ENCODE measurements at places on chromosomes 12 and 14.

DNA sequence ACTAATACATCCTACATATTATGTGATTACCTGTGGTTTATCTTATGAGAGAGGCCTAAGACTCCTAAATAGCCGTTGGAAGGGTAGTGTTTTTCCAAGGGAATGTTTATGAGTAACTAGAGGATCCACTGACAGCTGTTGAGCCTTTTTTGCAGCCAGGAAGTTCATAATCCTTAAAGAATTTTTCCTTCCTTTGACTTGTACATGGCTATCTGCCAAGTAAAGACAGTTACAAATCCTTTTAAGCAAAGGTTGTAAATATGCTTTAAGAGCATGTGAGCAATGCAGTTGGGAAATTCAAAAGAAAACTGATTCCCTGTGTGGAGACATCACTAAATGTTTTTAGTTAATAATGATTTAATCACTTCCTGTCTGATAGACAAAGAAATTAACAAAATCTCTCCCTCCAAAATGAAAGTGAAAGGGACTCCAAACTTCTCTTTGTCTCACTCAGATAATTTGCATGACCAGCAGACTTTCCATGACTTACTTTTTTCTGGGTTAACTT is 333.8 kb downstream of the PDZRN4 start:
- DNase-seq = no peak

DNA sequence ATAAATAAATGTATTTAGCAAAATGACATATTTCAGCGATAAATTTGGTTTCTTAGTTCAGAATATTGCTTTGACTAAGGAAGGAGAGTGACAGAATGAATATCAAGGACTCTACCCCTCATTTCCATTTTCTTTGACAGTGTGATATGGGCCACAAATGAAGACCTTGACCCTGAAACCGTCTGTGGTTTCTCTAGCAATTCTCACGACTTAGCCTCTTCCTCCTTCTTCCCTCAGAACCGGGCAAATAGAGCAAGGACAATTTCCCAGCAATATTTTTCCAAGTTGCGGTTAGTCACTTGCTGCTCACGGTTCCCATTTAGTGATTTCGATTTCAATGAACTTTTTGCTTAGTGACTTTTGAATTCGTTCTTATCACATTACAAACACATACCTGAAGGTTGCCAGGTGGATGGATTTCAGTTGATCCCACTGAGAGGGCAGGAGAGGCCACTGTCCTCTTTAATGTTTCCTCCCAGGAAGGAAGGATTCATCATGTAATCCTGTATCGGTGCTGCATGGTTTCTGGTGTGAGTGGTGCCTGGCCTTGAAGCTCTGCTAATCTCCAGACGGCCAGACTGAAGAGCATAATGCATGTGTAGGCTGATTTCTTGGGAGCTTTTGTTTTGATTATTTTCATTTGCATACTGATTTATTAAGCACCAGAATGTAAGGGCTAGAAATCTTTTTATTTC is 77.6 kb downstream of the CHST11 start:
- no peak for DNase-seq

DNA sequence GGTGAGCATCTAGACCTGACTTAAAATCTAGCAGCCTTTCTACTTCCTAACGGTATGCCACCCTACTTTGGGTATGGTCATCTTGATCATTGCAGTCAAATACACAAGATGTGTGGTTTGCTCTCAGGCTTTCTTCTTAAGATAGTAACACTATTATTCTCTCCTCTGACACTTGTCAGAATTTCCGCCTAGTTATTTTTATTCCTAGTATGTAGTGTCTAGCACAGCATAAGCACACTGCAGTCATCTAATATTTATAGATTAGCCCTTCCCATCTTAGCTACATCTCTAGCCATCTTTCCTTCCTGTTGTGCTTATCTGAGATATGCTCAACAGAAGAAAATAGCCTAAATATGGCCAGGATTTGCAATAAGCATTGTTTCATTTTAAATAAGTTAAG is 180.1 kb downstream of the C12orf50 start:
- no peak for DNase-seq

DNA sequence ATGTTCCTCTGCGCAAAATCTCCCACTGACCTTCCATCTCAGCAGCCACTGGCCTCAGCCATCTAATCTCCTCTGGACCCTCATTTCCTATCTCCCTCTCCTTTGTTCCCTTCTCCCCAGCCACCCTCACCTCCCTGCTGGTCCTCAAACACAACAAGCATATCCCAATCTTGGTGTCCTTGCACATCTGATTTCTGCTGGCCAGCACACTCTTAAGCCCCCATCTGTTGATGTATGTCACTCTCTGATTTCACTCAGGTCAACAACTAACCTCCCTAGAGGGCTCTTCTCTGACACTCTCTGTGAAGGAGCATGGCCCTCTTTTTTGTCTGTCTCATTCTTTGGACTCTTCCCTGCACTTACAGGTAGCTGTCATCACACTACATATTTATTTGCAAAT is 25.6 kb downstream of the PPM1H start:
- DNase-seq = no peak

DNA sequence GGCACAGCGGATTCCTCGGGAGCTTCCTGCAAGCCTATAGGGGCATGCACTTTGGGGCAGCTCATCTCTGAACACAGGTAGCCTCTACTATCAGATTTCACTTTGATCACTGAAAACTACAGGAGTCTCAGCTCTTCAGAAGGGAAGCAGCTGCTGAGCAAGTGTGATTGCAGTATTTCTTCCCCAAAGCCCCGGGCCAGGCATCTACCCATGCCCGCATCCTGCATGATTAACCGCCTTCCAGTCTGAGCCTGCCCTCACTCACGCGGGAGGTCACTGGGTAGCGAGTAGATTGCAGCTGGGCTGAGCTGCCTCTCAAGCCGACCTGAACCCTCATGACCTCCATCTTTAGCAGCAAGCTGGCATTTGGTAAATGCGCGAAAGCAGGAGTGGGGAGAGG is 334.7 kb downstream of the DPF3 start:
- DNase-seq = no peak

DNA sequence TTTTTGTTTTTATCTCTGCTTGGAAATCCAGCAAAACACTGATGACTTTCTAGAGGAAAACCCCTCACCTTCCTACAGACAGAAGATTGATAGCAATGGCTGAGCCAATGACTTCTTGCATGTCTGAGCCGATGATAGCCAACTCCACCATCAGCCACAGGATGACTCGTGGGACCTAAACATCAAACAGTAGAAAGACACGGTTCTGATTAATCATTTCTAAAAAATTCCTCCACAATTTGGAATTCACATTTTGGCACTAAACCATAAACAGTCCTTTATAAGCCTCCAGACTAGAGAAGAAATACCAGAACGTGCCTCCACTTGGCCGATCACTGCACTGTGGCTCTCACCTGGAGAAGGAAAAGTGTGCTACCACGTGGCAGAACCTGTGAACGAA is 25.9 kb downstream of the SLC11A2 start:
- no peak for DNase-seq

DNA sequence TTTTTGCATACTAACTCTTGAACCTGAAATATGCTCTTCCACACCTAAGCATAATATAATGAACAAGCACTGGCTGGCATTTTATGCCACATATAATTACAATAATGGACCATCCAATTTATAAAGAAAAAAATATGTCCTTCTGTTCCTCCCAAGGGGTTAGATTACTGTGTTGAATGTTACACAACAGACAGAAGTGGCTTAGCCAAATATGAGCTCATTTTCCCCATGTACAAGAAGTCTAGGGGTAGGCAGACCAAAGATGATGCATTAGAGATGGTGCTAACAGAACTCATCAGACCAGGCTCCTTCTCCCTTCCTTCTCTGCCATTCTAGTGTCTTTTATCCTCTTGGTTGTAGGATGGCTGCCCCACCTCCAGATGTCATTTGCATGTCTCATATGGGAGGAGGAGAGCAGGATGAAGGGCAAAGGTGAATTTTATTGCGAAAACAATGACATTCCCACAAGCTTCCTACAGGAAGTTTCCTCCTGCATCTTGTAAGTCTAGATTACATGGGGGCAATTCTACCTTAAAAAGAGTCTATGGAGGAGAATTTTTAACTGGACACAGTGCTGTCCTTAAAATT is 43.9 kb upstream of the SLC2A13 start:
- no peak for DNase-seq

DNA sequence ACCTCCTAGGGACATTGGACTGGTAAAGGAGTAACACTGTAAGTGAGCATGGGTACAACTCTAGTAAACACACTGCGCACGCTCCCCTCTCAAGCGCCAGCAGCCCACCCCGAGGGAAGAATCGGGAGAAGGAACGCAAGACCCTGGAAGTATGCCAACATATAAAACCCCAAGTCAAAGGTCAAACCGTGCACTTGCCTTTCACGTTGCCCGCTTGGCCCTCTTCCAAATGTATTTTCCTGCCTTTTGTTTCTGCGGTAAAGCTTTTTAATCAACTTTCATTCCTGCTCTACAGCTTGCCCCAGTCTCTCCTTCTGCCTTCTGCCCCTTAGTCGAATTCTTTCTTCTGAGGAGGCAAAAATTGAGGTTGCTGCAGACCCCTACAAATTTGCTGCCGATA is 17.6 kb upstream of the CHST11 start:
- no peak for DNase-seq

- no peak for DNase-seq
These were observed 18.5 kb downstream of the NCOR2 start for GRCh38 chr12:124548854-124549378.
